Adrenal gland (tissue), 19 donors: ENCODE measurements at places on chromosomes 1 and 21. TPM values are rescaled to one million over a fixed set of nuclear protein-coding genes. Genes with fewer than 3 reads are reported as not detected.
A peak's percentile ranks its signal among the peaks of the same experiment; 100 is the strongest.

The PPIE gene
- 56.0 TPM for polyA plus RNA-seq

GRCh38 chr1:230208619-230209261, 141.7 kb downstream of the GALNT2 start:
- no peaks in the 10 kb centered on the region for H3K27me3 ChIP-seq
- H3K4me1 ChIP-seq: no peaks in the 10 kb centered on the region

- no peaks in the 10 kb centered on the region for H3K27me3 ChIP-seq
- H3K36me3 ChIP-seq: no peaks in the 10 kb centered on the region
- no peak overlapping the region for H3K27ac ChIP-seq
- H3K4me3 ChIP-seq: no peak overlapping the region
- DNase-seq: no peak
- peaks cover 32% of the 10 kb centered on the region for H3K4me1 ChIP-seq
These were observed 34.7 kb downstream of the RNF11 start for GRCh38 chr1:51270751-51271150.

DNA sequence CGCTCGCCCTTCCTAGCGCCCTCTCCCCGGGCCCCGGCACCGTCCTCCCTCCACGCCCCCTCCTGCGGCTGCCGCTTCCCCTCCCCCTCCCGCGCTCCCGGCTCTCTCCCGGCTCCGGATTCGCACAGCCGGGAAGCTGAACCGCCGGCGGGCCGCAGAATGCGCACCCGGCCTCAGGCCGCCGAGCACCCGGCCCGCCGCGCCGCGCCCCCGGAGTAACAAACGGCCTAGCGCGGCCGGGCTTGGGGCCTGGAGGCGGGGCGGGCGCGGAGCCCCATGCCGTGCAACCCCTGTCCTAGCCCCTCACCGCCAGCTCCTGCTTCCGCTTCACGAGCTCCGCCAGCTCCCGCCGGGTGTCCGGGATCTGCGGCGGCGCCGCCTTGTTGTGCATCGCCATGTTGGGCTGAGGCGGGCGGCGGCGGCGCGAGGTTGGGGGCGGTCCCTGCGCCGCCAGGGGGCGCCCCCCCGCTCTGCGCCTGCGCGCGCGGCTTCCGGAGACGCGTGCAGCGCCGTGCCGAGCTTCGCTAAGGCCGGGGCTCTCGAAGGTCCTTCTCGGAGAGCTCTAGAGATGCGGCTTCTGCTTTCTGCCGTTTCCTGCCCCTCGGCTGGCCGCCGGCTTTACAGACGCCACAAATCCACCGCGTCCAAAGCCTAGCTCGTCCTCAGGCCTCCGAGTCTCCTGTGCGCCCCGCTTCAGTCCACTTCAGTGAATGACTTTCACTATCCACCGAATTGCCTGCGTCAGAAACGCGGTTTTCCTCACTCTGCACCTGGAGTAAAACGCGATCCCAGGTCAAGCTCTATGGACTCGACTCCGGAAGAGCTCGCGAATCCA, at the start of gene MEAF6:
Gene MEAF6, minus strand, starts transcription at position 417 of the 835 bp plus-strand sequence. Its CDS starts 20 bp downstream, at position 397.
- H3K27me3 ChIP-seq: no peaks in the 10 kb centered on the region
- H3K4me3 ChIP-seq: peak within 1 kb of the TSS; percentile 65
- peak within 1 kb of the TSS; percentile 95 for H3K27ac ChIP-seq
- H3K36me3 ChIP-seq: peaks cover 19% of the 10 kb centered on the region
